ENCODE measurements at places on chromosomes 12 and 14. TPM values are rescaled to one million over a fixed set of nuclear protein-coding genes. Genes with fewer than 3 reads are reported as not detected.

DNA sequence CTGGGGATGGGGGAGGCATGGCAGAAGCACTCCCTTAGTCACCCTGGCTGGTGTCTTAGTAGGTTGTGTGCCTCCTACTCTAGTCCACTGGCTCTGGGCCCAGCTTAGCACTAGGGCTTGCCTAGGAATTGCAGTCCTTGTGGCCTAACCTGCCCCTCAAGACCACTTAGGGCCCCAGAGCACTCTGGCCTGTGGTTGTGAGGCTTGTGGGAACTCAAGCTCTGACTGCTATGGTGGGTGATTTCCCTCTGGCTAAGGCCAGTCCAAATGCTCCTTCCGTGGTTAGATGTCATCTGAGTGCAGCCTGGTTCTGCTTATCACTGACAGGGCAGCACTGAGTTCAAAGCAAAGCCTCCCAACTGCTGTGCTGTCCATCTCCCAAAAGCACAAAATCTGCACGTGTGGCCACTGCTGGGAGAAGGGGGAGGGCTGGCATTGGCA, 20.2 kb downstream of the FGD4 start:
- H3K36me3 ChIP-seq, result no peaks in the 10 kb centered on the region
- no peak overlapping the region for H3K4me3 ChIP-seq
- peaks cover 30% of the 10 kb centered on the region for H3K4me1 ChIP-seq
- no peak for DNase-seq

Gene RTL1
- total RNA-seq, result not detected

Gene METTL25
- 15.8 TPM for total RNA-seq

Gene ADIPOR2
- 40.5 TPM for total RNA-seq

- no peak overlapping the region for H3K4me3 ChIP-seq
- no peaks in the 10 kb centered on the region for H3K36me3 ChIP-seq
- H3K4me1 ChIP-seq, result no peaks in the 10 kb centered on the region
- no peak for DNase-seq
These were observed 922.7 kb downstream of the VRK1 start for GRCh38 chr14:97719931-97720330.

DNA sequence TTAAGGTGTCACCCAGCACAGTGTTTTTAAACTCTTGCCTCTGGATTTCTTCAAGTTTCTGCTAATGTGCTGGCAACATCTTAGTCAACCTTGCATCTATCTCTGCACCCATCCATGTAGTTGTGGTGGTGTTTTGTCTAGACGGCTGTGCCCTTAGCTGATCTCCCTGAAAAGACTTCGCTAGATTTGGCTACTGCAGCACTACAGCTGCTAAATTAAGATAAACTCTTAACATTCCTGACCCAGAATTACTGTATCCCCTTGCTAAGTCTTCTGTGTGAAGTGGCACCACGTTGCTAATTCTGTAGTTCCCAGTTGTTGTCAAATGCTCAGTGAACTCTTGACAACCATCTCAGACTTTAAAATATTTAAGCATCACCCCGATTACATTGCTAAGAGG, 66.8 kb downstream of the SRGAP1 start:
- DNase-seq, result no peak
- no peak overlapping the region for H3K27ac ChIP-seq
- no peak overlapping the region for H3K4me3 ChIP-seq
- H3K4me1 ChIP-seq, result peaks cover 10% of the 10 kb centered on the region
- no peaks in the 10 kb centered on the region for H3K27me3 ChIP-seq

Gene BMAL2
- 1.5 TPM for total RNA-seq

- H3K27me3 ChIP-seq, result no peaks in the 10 kb centered on the region
- H3K4me1 ChIP-seq, result peaks cover 3% of the 10 kb centered on the region
- DNase-seq, result no peak
- peaks cover 90% of the 10 kb centered on the region for H3K36me3 ChIP-seq
- no peak overlapping the region for H3K4me3 ChIP-seq
These were observed 6.6 kb upstream of the NPFF start for GRCh38 chr12:53513712-53514410.

- no peaks in the 10 kb centered on the region for H3K36me3 ChIP-seq
- no peak overlapping the region for H3K4me3 ChIP-seq
- peaks cover 40% of the 10 kb centered on the region for H3K27me3 ChIP-seq
- no peaks in the 10 kb centered on the region for H3K4me1 ChIP-seq
These were observed 73.7 kb downstream of the PRIMA1 start for GRCh38 chr14:93714605-93715004.

DNA sequence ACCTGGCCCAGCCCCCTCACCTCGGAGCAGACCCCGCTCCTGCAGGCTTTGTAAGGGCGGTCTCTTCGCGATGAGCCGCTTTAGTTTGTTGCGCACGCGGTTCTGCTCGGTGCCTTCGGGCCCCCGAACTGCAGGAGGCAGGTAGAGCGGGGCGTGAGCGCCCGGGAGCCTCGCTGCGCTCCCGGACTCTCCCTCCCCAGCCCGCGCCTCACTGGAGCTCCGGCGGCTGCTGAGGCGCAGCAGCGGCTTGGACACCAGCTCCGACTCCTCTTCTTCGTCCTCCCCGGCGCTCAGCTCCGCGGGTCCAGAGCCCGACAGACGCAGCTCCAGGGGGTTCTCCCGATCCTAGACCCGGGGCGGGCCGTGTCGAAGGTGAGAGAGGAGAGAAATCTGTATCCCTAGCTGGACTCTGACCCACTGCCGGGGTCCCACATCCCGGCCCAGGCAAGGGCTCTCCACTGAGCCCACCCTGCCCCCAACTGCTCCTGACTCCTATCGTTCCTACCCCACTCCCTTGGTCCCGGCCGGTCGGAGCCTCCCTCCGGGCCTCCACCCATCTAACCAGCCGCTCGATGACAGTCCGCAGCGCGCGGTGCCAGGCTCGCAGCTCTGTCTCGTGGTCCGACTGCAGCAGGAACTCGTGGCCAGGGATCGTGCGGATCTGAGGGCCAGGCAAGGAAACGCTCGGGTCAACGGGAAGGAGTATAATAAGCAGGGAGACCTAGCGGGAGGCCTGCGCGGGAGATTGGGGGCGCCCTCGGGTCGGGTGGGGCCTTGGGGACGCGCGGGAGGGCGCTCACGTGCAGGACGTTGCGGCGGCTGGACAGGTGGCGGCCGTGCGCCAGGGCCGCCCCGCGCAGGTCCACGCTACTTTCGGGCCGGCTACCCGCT, 4.2 kb downstream of the ARHGAP9 start:
- H3K4me1 ChIP-seq, result peaks cover 20% of the 10 kb centered on the region
- H3K4me3 ChIP-seq, result peak overlapping the region; percentile 64
- H3K27me3 ChIP-seq, result peaks cover 99% of the 10 kb centered on the region
- no peak for DNase-seq

Gene LRRIQ1
- total RNA-seq, result 0.22 TPM

Gene TEX22
- 0.99 TPM for total RNA-seq

- no peak for DNase-seq
- no peak overlapping the region for H3K27ac ChIP-seq
- H3K36me3 ChIP-seq, result no peaks in the 10 kb centered on the region
- H3K4me3 ChIP-seq, result no peak overlapping the region
- H3K4me1 ChIP-seq, result no peaks in the 10 kb centered on the region
These were observed 164.1 kb upstream of the NTF3 start for GRCh38 chr12:5267603-5268423.

DNA sequence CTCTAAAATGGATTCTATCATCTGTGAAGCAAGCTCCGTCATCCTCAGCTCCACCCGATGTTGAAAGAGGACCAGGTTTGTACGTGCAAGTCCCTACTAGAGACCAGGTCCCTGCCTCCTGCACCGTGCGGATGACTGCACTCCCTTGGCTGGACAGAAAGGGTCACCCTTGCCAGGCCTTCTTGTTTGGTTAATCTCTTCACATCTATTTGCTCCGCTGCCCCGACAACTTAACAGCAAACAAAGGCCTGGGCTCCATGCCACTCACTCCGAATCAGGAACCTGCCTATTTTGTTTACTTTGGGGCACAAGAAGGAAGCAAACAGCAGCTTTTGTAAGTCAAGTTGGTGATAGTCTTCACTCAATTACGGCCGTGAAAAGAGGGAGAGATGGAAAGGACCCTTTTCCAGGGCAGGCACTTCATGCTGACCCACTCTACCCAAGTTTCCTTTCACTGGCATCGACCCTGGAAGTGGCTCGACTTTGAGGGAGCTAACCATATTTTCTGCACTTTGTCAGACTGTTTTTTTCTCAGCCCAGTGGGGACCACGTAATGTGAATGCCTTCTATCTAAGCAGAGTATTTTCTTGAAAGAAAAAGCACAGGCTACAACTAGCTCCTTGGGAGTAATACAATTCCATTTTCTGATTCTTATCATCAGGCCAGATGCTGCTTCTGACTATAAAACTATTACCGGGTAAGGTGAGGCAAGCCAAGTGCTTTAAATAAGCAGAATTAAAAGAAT, 202.6 kb downstream of the FOXN3 start:
- H3K27me3 ChIP-seq, result no peaks in the 10 kb centered on the region
- peak overlapping the region; percentile 59 for H3K27ac ChIP-seq
- peak; percentile 73 for DNase-seq
- peaks cover 3% of the 10 kb centered on the region for H3K36me3 ChIP-seq
- H3K4me1 ChIP-seq, result peaks cover 57% of the 10 kb centered on the region

GRCh38 chr14:24092110-24092504, 2.0 kb upstream of the PCK2 start:
- no peak for DNase-seq
- H3K27me3 ChIP-seq, result no peaks in the 10 kb centered on the region
- no peak overlapping the region for H3K4me3 ChIP-seq
- H3K36me3 ChIP-seq, result no peaks in the 10 kb centered on the region
- no peak overlapping the region for H3K27ac ChIP-seq

Gene VASH1
- total RNA-seq, result 12.4 TPM

- H3K4me1 ChIP-seq, result peaks cover 5% of the 10 kb centered on the region
- H3K4me3 ChIP-seq, result no peak overlapping the region
- no peak overlapping the region for H3K27ac ChIP-seq
These were observed 41.7 kb upstream of the FUT8 start for GRCh38 chr14:65370801-65371248.

Measured in left ventricle myocardium inferior (tissue), 1 donor.